ENCODE measurements at places on chromosomes 4 and X.

DNA sequence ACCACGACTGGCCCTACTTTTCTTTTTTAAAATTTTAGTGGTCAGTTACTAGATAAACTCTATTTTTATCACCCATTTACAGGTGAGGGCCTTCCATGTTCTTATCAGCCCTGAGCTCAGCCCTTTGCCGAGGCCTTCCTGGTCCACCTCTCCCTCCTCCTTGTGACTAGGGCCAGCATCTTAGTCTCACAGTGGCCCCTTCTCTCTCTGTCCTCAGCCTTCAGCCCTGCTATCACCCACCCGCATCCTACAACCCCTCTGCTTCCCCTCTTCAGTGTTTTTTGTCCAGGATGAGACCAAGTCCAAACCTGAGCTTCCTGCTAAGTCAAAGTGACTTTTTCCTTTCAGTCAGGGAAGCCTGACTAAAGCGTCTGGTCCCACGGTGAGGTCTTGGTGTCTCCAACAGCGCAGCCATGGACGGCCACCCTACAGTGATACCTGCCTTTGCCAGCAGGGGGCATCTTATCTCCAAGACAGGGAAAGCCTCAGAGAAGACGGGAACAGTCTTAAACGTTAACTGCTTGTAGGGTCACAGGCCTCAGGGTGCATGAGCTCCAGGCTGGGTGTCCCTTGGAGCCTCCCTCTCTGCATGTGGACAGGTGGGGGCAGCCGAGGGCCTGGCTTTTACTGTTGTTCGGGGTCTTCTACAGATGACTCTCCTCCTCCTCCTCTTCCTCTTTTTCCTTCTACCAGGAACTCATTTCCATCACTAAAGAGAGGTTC, 11.7 kb upstream of the GAGE10 start:
- peak; percentile 62 for DNase-seq

GRCh38 chr4:184825141-184825895, 450 bp downstream of the ACSL1 start:
- DNase-seq: no peak

DNA sequence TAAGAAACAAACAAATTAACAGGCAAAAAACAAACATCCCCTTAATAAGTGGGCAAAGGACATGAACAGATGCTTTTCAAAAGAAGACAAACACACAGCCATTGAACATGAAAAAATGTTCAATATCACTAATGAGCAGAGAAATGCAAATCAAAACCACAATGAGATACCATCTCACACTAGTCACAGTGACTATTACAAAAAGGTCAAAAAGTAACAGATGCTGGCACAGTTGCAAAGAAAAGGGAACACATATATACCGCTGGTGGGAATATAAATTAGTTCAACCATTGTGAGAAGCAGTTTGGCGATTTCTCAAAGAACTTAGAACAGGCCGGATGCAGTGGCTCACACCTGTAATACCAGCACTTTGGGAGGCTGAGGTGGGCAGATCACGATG, 146.1 kb upstream of the NEIL3 start:
- DNase-seq: no peak

GRCh38 chr4:80259012-80259411, 7.5 kb upstream of the FGF5 start:
- DNase-seq: no peak

- DNase-seq: no peak
Measured at GRCh38 chrX:133654811-133655210, 239.5 kb upstream of the GPC4 start.

GRCh38 chrX:125089761-125090445, 229.8 kb upstream of the TEX13C start:
- DNase-seq: no peak

DNA sequence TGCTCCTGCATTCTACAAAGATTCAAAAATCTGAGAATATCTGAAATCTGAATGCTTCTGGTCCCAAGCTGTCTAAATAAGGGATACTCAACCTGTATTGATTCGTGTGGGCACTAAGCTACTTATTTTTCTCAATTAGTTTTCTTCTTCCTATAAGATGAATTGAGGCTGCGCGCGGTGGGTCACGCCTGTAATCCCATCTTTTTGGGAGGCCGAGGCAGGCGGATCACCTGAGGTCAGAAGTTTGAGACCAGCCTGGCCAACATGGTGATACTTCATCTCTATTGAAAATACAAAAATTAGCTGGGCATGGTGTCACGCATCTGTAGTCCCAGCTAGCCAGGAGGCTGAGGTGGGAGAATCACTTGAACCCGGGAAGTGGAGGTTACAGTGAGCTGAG, 122.3 kb downstream of the PDLIM5 start:
- no peak for DNase-seq

- DNase-seq: no peak
Measured at GRCh38 chr4:42357325-42357724, 40.0 kb upstream of the SHISA3 start.

- no peak for DNase-seq
Measured at GRCh38 chr4:113823291-113823659, 61.7 kb upstream of the CAMK2D start.

GRCh38 chr4:177008071-177008835, 215.5 kb upstream of the VEGFC start:
- DNase-seq: no peak

DNA sequence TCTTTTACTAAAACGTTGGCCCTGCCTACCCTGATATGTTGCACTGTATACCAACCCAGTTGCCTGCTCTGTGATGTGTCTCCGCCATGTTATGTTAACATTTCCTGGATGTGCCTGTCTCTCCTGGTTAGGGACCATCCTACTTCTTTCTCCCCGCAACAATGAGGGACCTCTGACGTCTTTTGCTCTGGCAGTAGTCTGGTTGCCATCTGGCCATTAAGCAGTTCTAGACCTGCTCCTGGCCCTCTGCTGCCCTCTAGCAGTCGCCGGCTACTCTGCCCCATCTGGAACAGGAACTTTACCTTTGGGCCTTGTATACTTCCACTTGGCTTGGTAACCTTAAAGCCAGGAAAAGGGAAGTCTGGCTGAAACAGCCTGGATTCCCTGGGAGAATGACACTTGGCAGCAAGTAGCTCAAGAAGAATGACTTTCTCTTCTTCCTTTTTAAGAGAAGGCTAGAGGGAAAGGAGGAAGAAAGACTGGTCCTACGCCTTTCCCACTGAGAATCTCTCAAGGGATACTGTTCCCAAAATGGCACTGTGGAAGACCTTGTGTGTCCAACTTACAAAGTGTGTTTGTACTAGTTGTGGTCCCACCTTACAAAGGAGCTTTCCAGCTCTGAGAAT, 63.5 kb downstream of the GPC3 start:
- DNase-seq: peak; percentile 11

DNA sequence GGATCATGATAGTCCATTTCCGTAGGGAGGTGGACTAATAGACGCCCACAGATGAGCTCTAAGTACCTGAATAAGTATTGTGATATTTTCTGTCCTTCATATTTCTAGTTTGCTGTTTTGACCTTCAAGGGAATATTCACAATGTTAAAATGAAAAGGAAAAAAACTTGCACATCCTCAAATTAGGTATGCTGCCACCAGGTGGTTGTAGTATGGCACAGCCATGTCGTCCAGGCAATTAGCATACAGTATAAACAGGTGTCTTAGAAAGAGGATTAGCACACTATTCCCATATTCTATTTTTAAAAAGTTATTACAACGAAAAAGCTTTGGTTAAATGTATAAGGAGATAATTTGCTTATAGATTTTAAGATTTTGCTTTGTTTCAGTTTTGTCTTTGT, 802.0 kb downstream of the RPA4 start:
- no peak for DNase-seq

GRCh38 chrX:132676102-132676501, 187.3 kb upstream of the MBNL3 start:
- DNase-seq: no peak

DNA sequence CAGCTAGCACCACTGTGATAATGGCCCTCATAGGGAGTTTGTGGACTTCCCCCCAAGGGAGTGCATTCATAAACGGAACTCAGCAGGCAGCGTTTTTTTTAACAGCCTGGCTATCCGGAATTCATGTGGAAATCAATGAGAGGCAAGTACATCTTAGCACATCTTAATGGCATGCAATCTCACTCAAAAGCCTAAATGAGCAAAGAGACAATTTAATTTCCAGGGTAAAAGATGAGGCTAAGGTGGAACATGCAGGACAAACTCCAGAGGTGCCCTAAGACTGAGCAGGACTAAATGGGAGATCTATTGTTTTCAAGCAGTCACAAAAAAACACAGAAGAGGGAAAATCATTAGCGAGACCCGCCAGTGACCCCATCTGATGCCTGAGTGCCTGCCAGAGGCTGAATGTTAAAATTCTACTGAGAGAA, 243.5 kb upstream of the KCNIP4 start:
- no peak for DNase-seq

GRCh38 chrX:57817302-57817701, 93.0 kb downstream of the ZXDA start:
- no peak for DNase-seq

- DNase-seq: no peak
Measured at GRCh38 chrX:123807835-123808416, 51.9 kb upstream of the XIAP start.

DNA sequence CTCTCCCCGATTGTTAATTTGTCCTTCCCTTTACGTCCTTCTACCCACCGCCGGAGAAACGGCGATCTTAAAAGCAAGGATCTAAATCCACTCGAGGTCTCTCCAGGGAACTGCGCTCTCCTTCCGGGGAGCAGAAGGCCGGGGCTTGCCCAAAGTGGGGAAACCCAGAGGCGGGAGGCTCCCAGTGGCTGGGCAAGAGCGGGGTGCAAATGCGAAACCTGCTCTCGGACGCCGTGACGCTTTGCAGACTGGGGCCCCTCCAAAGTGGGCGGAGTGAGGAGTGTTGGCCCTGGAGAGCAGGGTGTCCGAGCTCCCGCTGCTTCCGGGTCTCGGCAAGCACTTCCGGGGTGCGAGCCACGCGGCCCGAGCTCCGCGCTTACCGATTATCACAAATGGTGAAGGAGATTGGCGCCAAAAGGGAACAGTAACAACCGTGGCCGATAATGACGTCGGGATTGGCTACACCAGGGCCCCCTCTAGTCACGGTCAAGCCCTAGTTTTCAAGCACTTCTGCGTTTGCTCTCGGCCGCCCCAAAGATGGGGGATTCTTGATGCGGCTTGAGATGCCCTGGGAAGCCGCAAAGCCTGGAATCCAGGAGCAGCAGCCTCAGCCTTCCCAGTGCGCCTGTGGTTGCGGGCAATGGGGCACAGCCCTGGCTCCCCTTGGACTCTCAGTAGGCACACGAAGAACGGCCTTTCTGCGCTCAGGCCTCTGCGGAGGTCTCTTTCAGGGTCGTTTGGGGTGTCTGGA, 29.0 kb downstream of the HAND2 start:
- no peak for DNase-seq

DNA sequence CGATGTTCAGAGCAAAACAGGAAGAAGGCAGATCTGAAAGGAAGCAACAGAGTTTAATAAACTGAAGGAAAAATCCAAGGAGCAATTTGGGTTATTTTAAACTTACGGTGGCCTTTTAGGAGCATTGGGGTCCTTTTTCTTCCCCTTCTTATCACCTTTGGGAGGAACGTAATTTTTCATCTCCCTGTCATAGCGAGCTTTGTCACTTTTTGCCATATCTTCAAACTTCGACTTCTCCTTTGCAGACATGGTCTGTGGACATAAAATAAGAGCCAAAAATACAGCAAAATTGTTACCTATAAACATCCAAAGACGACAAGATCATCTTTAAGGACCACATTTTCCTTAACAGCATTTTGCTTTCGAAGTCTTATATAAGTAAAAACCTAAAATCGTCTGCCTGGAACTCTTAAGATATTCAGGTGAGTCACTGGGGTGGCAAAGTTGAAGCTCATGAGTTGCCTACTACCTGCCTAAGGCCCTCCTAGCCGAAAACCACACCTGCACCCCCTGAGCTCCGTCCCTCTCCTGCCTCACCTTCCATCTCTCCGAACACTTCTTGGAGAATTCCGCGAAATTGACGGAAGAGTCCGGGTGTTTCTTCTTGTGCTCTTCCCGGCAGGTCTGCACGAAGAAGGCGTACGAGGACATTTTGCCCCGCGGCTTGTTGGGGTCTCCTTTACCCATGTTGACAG, 1.0 kb downstream of the HMGB2 start:
- DNase-seq: no peak

DNA sequence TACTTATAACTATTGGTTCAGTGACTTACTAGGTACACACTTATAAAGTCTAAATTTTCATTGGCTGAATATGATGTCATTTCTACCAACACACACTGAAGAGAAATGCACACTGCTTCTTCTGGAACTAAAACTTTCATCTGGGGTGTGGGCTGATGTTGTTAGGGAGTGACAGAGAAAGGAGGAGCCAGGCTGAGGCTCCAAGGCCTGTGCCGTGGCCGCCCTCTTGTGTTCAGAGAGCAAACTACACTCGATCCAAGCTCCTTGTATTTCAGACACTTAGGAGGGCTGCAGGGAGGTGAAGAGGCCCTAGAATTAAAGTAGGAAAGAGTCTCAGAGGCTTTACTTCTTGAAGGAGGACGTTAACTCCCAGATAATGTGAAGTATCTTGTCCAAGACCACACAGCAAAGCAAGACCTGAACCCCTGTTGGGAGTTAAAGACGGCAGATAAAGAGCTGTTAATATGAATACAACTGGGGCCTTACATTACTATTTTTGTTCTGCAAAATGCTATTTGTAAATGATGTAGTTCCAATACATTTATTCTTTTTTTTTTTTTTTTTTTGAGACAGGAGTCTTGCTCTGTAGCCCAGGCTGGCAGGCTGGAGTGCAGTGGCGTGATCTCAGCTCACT, 137.5 kb downstream of the AFAP1 start:
- peak; percentile 80 for DNase-seq

- no peak for DNase-seq
Measured at GRCh38 chrX:40145001-40145922, 47.5 kb upstream of the BCOR start.

GRCh38 chr4:87399148-87399547, 8.2 kb upstream of the HSD17B11 start:
- no peak for DNase-seq

DNA sequence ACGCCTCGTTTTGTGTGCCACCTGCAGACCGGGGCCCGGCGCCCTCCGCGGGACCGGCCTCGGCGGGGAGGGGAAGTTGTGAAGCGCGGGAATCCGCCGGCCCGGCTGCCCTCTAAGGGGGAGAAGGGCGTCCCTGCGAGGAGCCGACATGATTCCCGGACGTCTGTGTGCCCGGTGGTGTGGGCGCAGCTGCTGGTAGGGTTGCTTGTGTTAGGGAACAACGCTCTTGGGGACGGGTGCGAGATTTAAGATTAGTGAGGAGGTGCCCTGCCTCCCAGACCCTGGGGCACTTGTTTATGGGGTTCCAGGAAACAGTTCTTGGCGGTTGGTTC, 627 bp downstream of the CDKN2AIP start:
- DNase-seq: peak; percentile 6

DNA sequence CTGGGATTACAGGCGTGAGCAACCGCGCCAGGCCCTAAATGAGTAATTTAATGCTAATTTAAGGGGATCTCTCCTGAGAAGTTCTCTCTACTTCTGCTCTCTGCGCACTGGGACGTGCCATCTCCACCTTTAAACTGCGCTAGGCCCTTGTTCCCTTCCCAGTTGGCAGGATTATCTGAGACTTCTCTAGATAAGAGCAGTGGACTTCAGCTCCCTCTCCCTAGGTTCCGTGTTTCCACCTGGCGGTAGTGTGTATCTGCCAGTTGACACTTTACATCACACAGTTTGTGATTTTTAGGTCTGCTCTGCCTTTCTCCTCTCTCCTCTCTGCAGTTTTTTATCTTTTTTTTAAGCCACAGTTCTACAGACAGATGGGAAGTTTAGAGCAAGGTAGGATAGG, 40.2 kb downstream of the ARHGAP10 start:
- no peak for DNase-seq

All from NT2/D1 (cell line).